ENCODE measurements at places on chromosomes 6 and 20.

DNA sequence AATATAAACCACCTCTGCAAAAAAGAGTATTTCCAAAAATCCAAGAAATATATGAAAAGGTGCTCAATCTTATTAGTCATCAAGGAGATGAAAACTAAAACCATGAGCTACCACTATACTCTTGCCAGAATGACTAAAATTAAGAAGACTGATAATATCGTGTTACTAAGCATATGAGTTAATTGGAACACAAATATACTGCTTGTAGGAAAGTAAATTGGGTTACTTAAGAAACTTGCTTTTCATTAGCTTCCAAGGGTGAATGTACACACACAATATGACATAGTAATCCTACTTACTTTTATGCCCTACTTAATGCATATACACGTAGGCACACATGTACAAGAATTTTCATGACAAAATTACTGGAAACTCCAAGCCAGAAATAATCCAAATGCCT, 3.4 kb downstream of the THEMIS start:
- no peak for DNase-seq

DNA sequence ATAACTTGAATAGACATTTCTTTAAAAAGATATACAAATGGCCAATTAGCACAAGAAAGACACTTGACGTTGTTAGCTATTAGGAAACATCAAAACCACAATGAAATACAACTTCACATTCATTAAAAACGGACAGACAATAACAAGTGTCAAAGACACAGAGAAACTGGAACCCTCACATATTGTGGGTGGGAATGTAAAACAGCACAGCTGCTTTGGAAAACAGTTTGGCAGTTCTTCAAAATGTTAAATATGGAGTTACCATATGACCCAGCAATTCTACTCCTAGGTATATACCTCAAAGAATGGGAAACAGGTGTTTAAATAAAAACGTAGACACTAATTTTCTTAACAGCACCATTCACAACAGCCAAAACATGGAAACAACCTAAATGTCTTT, 100.5 kb upstream of the SLC22A23 start:
- DNase-seq = no peak

- DNase-seq = no peak
These were observed 234.7 kb downstream of the MYLK4 start for GRCh38 chr6:2516059-2516458.

DNA sequence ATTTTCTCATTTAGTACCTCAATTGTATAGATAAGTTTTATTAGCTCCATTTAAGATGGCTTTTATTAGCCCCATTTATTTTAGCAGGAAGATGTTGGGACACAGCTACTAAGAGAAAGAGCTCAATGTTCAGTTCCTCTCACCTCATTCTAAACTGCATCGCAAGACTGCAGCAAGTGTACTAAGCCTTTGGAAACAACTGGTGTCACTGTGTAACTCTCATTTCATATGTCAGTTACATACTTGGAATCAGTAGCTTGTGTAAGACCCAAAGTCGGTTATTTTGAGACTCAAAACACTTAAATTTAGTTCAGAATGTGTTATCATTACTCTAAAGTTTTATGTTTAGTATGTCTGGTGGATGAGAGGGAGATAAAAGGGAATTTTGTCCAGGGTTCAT, 482.9 kb downstream of the BMP2 start:
- no peak for DNase-seq

GRCh38 chr6:111361648-111362047, 121.4 kb downstream of the REV3L start:
- DNase-seq = no peak

DNA sequence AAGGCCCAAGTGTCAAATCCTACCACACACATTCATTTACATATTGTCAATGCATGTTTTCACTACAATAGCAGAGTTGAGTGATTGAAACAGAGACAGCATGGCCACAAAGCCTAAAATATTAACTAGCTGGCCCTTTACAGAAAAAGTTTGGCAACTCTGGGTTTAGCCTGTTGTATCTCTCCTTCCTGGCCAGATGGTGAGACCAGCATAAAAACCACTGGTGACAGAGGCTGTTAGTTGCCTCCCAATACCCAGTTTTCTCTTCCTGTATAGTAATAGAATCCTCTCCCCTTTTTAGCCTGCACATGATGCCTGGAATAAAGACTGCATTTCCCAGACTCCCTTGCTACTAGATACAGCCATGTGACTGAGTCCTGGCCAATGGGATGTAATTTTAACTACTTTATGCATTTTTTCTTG, 100.0 kb upstream of the TAB2 start:
- no peak for DNase-seq

- no peak for DNase-seq
These were observed 259.3 kb downstream of the ERMARD start for GRCh38 chr6:170010665-170011203.

DNA sequence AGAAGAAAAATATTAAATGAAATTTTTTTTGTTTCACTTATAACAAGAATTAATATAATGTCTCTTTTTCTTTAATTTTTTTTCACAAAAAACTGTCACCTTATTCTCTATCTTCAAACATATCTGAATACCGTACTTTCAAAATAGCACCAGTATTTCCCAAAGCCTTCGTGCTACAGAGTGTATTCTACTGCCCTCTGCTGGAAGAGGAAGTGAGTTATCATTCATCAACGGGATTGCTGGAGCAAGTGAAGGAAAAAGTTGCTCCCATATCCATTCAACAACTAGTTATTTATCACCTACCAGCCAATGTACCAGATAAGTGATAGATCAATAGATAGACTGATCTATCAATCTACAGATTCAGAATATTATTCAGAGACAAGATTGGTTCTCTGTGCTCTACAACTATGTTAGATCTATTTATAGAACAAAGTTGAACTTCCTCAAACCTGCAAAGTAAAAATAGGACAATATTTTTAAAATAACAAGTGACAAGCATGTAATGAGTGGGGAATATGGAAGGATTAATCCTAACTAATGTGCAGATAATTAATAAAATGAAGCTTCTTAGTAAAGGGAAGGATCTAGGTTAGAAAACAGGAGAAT, 26.7 kb upstream of the TFAP2B start:
- DNase-seq = no peak

DNA sequence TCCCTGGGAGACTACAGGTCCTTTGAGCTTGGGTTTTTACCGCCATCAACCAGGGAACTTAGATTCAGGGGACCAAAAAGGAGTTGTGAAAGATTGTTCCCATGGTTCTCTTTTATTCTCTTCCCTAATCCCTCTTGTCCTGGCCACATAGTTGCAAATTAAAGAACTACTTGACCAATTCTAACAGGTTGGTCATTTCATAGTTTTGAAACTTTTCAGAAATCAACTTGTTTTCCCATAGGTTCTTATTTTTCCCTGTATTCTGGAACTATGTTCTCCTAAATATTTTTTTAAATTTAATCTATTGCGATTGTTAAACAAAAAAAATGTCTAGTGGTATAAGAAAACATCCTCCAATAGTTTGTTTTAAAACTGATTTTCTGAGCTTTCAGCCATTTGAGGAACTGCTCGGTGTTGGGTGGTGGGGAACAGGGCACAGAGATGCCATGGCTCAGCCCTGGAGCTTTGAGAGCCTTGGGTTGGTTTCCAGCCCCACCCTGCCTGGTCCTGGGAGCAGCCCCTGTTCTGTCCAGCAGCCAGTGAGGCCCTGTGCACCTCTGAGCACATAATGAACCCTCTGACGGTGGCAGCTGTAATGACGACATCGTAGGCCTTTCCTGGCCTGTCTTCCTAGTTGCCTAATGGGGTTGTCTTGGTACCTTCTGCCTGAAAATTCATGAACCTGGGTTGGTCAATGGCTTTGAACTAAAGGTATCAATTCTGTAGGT, 53.5 kb downstream of the TBC1D7 start:
- DNase-seq = no peak

- no peak for DNase-seq
These were observed 107.9 kb upstream of the PLEKHG1 start for GRCh38 chr6:150491811-150492172.

Measured in stimulated activated CD4-positive, alpha-beta T cell treated with anti-CD3 and anti-CD28 coated beads, TNF-alpha, amount 100 ng/mL, for 1 hour (primary cell).